Thoracic aorta (tissue), 2 donors: ENCODE measurements at places on chromosomes 16 and 17. TPM values are rescaled to one million over a fixed set of nuclear protein-coding genes. Genes with fewer than 3 reads are reported as not detected.

Gene PITPNM3
- total RNA-seq, result 1.8 TPM

Gene CRYBA1
- total RNA-seq, result not detected

Gene SHPK
- 16.1 TPM for total RNA-seq

Gene SMIM5
- 0.27 TPM for total RNA-seq

Gene SLC4A1
- not detected for total RNA-seq

Gene CALB2
- 0.81 TPM for total RNA-seq

Gene MLX
- 31.5 TPM for total RNA-seq

Gene CCL2
- 324 TPM for total RNA-seq

Gene ADCY9
- total RNA-seq, result 83.8 TPM

Gene SRCIN1
- not detected for total RNA-seq

Gene LASP1
- 87.2 TPM for total RNA-seq

Gene KREMEN2
- total RNA-seq, result not detected

Gene ZNF747
- 16.8 TPM for total RNA-seq

Gene HOXB9
- total RNA-seq, result not detected

Gene HLF
- total RNA-seq, result 10.2 TPM

Gene WNT9B
- 2.2 TPM for total RNA-seq

Gene CLEC10A
- total RNA-seq, result 3.2 TPM

Gene FBXL16
- total RNA-seq, result not detected

Gene PLLP
- total RNA-seq, result 3.1 TPM

Gene ENDOV
- total RNA-seq, result 46.7 TPM

Gene IRX5
- total RNA-seq, result 2.7 TPM

Gene CIAO2B
- total RNA-seq, result 102 TPM
